ENCODE measurements at places on chromosomes 4 and X. TPM values are rescaled to one million over a fixed set of nuclear protein-coding genes. Genes with fewer than 3 reads are reported as not detected.

ATOH1 gene
- total RNA-seq = not detected

- DNase-seq = no peak
Observed at GRCh38 chr4:98287328-98287727, 26.1 kb downstream of the RAP1GDS1 start.

CXCL10 gene
- 0.39 TPM for total RNA-seq

- peak; percentile 26 for DNase-seq
Observed at GRCh38 chr4:94595880-94596483, 144.2 kb downstream of the PDLIM5 start.

CAMK2D gene
- 36.4 TPM for total RNA-seq

DNA sequence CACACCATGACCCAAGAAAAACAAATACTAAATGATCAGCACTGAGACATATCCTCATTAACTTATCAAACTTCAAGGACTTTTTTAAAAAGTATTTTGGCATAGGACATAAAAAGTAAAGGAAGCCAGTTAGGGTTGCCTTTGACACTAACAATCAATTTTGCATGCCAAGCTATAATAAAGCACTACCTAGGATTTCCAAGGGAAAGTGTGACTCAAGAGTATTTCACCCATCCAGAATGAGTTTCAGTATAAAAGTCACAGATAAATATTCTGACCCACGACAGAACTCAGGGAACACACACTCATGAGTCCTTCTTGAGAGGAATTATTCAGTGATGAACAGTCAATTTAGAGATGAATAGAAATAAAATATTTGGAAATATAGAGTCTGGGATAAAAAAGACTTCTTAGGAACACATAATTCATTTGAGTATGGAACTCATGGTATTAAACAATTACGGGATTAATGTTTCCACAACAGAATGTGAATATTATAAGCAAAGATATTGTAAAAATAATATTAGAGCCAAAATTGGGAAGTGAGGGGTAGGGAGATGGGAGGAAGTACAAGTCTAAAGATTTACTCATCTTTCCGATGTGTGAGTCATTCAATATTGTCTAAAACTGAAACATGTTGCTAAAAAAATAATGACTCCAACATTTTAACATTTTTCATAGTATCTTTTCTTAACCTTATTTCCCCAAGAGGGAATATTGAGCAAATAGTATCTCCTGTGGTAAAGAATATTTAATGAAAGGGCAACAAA lies 143.5 kb upstream of the LNX1 start:
- DNase-seq = no peak

DNA sequence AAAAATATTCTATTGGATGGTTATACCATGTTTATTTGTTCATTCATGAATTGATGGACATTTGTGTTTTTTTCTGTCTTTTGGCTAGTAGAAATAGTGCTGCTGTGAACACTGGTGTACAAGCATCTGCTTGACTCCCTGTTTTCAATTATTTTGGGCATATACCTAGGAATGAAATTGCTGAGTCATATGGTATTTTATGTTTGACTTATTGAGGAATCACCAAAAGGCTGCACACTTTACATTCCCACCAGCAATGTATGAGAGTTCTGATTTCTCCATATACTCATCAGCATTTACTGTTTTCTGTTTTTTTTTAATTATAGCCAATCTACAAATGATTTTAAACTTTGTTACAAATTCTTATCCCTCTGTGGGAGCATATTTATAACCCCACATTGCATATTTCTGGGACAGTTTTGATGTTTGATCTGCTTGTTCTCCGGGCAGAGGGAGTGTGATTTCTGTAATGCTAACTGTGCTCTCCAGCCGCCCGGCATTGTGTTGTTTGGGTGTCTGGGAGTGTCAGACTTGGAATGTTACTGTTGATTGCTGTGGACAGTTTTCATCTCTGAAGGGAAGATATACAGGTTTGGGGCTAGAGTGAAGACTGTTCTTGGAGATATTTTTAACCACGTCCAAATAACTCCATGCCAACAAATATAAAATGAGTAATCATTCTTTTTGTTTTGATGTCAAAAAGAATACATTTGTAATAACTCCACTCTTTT lies 60.5 kb upstream of the PGRMC2 start:
- DNase-seq = no peak

MAGEA12 gene
- not detected for total RNA-seq

DNA sequence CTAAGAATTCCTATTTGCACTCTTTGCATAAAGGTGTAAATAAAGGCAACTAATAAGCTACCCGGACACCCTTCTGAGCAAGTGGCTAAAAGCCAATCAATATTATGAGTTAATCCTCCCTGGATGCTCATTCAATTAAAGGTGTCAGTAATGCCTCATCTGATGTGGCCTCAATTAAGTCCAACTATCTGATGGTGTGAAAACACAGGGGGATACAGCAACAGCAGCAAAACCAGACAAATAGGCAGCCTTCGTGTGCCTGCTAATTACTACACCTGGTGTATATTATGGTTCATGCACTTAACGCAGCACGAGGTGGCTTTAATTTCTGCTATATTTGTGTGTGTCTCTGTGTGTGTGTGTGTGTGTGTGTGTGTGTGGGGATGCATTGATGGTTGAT lies 244.4 kb downstream of the DCLK2 start:
- DNase-seq = no peak

GRCh38 chrX:42930951-42931350 lies 153.0 kb upstream of the PPP1R2C start:
- no peak for DNase-seq

DNA sequence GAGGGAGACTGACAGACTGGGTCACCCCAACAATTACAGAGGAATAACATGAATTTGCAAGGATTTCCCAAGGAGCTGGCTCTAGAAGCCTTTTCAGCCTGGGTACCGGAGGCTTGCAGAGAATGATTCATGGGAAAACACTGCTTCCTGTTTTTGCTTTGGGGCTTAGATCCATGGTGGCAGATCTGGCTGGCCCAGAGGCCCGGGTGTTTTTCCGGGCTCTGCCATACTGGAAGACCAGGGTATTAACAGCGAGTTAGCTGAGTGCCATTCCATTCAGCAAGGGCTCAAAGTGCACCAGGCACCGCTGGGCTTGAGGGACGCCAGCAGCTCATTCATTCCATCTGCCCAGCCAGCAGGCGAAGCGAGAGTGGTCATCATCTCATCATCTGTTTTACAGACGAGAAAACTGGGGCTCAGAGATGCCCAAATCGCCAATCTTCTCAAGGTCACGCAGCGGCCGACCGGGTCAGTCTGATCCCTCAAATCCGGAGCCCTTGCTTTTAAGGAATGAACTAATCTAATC lies 1.3 kb downstream of the WDR1 start:
- no peak for DNase-seq

POLN gene
- total RNA-seq = 3.8 TPM

TAF7L gene
- not detected for total RNA-seq

AMBN gene
- not detected for total RNA-seq

DNA sequence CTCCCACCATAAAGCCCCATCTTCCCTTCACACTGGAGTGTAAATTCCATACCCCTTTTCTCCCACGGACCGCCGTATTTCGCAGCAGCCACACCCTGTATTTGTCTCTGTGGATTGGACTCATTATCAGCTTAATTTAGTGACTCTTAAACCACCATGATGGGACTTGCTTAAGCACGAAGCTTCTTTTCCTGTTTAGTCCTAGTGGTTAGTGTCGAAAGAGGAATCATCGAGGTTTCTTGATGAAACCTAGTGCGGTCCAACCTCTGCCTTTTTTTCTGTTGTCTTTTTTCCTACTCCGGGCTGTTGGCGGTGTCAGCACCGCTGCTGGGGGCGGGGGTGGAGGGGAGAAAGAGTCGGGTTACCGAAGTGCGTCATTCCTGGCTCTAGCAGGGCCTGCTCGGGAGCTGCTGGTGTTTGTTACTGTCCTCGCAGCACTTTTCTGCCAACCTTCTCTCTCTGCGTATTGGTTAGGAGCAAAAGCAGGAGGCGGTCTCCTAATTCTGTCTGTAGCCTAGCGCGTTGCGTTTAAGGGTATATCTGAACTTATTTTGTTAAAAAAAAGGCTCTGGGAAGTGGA lies 1.4 kb downstream of the STAG2 start:
- DNase-seq = peak; percentile 88

TEX13B gene
- not detected for total RNA-seq

TMEM47 gene
- total RNA-seq = not detected

- DNase-seq = no peak
Observed at GRCh38 chrX:151899622-151900021, 13.1 kb upstream of the MAGEA4 start.

CHRDL1 gene
- total RNA-seq = not detected

DNA sequence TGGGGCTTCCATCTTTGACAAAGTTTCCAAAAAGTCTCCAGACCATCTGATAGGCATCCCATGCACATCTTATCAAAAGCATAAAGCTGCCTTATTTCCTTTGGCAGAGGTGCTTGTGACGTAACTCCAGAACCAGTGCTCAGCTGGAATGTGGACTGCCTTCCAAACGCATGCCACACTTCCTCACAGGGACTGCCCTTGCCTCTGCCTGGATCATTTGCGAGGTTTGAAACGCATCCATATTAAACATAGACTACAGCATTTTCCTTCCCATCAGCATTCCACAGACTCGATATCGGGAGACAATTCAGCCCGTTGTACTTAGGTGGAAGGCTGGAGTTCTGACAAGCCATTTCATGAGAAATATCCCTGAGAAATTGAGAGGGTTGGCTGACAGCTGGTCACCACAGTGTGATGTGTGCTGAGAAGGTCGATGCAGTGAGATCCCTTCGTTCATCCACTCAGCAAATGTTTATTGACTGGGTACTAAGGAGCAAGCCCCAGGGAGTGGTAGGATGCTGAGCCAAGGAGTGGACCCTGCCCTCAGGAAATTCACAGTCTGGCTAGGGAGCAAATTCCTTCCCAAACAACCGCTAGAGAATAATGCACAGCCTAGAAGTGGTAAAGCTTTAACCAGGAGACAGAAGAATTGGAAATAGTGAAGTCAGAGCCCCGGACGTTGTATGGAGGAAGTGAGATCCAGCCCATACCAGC lies 376.0 kb downstream of the BCOR start:
- DNase-seq = no peak

PDE5A gene
- 2.9 TPM for total RNA-seq

DNA sequence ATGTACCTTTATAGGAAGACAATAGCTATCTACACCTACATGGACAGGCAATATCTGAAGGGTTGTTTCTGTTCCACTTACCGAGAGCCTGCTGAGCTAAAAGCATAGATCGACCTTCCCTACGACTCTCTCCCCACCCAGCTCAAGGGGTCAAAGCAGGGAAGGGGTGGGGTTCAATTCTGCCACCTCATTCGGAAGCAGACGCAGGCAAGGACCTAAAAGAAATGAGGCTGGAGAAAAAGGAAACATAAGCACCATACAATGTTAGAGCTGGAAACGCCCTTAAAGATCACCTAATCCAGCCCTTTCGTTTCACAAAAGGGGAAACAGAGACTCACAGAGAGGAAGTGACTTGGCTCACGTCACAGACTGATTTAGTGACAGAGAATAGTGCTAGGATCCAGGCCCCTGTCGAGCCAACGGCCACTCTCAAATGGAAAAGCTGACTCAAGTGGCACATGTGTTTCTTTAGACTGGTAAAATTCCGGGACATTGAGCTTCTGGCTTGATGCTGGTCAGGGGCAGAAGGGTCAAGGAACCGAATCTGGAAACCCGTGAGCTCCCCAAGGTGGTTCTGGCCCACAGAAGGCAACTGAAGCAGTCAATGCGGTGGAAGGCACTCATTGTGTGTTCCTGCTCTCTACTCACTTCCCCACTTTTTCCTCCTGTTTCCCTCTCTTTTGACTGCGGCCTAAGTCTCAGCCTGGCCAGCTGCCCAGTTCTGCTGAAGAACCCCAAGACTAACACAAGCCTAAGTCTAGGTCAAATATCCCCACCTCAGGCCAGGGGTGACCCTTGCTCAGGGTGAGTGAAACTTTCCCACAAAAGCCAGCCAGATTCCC lies 7.5 kb downstream of the SEPTIN6 start:
- DNase-seq = peak; percentile 82

ITIH6 gene
- total RNA-seq = not detected

ADH1A gene
- not detected for total RNA-seq

- DNase-seq = no peak
Observed at GRCh38 chrX:151814767-151815166, 80.2 kb downstream of the CNGA2 start.

GRCh38 chr4:30754021-30754420 lies 33.9 kb downstream of the PCDH7 start:
- DNase-seq = no peak

RTL3 gene
- total RNA-seq = not detected

YIPF7 gene
- total RNA-seq = not detected

DNA sequence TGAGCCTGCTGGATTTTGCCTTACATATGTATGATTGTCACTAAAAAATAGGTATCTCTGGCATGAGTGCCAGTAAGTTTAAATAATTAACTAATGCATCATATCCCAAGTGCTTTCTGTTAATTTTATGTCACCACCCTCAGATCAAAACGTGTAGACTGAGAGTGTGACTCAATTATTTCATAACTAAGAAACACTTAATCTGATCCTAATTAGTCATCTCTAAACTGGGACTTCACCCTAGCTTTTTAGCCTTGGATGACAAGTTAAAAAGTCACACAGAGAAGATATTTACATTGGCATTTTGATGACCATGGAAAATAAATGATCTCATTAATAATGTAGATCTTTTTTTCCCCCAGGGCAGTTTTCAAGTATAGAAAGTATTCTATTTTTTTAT lies 23.1 kb upstream of the SLC6A14 start:
- no peak for DNase-seq

GRCh38 chrX:2486476-2487133 lies 14.2 kb downstream of the DHRSX start:
- DNase-seq = no peak

DNA sequence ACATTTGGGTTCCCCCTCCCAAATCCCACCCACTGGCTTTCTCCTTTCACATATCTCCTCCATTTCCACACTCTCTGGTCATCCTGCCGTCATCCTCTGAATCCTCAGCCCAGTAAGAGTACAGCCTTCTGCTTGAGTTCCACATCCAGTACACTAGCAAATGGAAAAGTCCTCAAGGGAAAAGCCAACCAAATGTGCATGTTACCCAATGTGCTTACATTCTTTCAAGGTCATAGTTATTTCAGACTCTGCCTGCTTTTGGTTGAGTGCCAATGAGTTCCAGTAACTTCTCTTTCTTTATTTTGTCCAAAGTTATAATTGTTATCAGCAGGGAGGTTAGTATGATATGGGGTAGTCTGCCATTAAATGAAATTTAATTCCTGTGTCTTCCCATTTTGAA lies 78.1 kb downstream of the SRPX start:
- no peak for DNase-seq

GRCh38 chr4:187586892-187587291 lies 408.7 kb upstream of the ZFP42 start:
- DNase-seq = no peak

UGT2A1 gene
- not detected for total RNA-seq

SPANXN3 gene
- total RNA-seq = not detected

GRCh38 chr4:118923891-118924290 lies 35.2 kb downstream of the SYNPO2 start:
- DNase-seq = no peak
